ENCODE measurements at places on chromosomes 7 and 10. TPM values are rescaled to one million over a fixed set of nuclear protein-coding genes. Genes with fewer than 3 reads are reported as not detected.

DNA sequence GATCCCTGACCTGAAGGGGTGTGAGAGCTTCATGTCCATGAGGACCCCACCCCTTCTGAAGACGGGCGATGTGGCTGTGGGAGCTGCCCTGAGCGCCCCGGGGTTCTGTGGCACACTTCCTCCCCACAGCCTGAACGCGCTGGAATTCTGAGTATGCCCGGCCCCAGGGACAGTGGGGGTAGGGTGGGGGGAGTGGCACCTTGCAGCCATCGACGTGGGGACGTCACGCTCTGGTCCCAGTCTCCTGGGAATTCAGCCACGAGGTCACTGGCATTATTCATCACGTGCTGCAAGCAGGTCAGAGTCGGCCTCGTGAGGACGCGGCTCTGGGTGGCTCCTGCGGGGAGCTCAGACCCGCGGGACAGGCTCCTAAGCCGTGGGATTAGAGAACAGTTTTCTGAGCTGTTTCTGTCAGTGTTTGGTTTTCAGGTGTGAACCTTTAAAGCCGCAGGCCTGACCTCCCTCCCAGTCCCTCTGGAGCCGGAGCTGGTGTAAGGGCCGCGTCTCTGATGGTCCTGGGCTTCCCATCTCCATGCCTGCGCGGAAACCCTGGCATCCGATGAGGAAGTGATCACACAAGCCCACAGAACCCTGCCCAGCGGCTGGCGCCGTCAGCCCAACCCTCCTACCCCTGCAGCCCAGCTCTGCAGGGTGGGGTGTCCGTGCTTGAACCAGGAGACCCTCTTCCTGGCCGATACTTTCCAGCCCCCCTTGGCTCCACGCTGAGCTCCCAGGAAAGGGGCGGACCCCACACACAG is 16.1 kb downstream of the GPR146 start:
- H3K36me3 ChIP-seq, result no peaks in the 10 kb centered on the region
- H3K27me3 ChIP-seq, result no peaks in the 10 kb centered on the region
- no peak overlapping the region for H3K27ac ChIP-seq
- H3K4me1 ChIP-seq, result peaks cover 6% of the 10 kb centered on the region
- DNase-seq, result no peak
- no peak overlapping the region for H3K4me3 ChIP-seq

GRCh38 chr7:85512790-85513189 is 325.9 kb upstream of the SEMA3D start:
- no peaks in the 10 kb centered on the region for H3K27me3 ChIP-seq
- no peaks in the 10 kb centered on the region for H3K4me1 ChIP-seq
- no peak for DNase-seq
- no peak overlapping the region for H3K27ac ChIP-seq

Gene IQUB
- total RNA-seq, result 0.07 TPM

Gene GIMAP7
- total RNA-seq, result 89.7 TPM

Gene SLC26A5
- not detected for total RNA-seq

GRCh38 chr10:14024329-14025202 is 306.2 kb downstream of the FRMD4A start:
- no peak for DNase-seq
- no peak overlapping the region for H3K27ac ChIP-seq
- no peaks in the 10 kb centered on the region for H3K36me3 ChIP-seq
- H3K27me3 ChIP-seq, result peaks cover 30% of the 10 kb centered on the region
- peaks cover 3% of the 10 kb centered on the region for H3K4me1 ChIP-seq
- H3K4me3 ChIP-seq, result no peak overlapping the region

Gene LMOD2
- not detected for total RNA-seq

GRCh38 chr7:155752756-155753445 is 59.4 kb downstream of the SHH start:
- peaks cover 58% of the 10 kb centered on the region for H3K4me1 ChIP-seq
- no peak overlapping the region for H3K4me3 ChIP-seq
- no peaks in the 10 kb centered on the region for H3K27me3 ChIP-seq
- peaks cover 48% of the 10 kb centered on the region for H3K36me3 ChIP-seq

- H3K36me3 ChIP-seq, result peaks cover 47% of the 10 kb centered on the region
- no peak for DNase-seq
- H3K27me3 ChIP-seq, result no peaks in the 10 kb centered on the region
- H3K4me1 ChIP-seq, result peaks cover 40% of the 10 kb centered on the region
Measured at GRCh38 chr7:128323459-128324367, 20.0 kb downstream of the RBM28 start.

GRCh38 chr10:98107644-98108430 is 26.6 kb upstream of the R3HCC1L start:
- no peak overlapping the region for H3K27ac ChIP-seq
- no peak for DNase-seq
- H3K4me1 ChIP-seq, result no peaks in the 10 kb centered on the region
- peaks cover 25% of the 10 kb centered on the region for H3K27me3 ChIP-seq
- no peak overlapping the region for H3K4me3 ChIP-seq

All from activated CD8-positive, alpha-beta memory T cell treated with anti-CD3 and anti-CD28 coated beads, Interleukin-2, amount 10 ng/mL, durations not matched to agents 7 days and 5 days (primary cell).